CD4-positive, alpha-beta T cell treated with Interleukin-6 for 4 hours (primary cell): ENCODE measurements at places on chromosomes 6 and 20.
A peak's percentile ranks its signal among the peaks of the same experiment; 100 is the strongest.

GRCh38 chr20:48574383-48574782 lies 253.4 kb downstream of the PREX1 start:
- no peak for DNase-seq

DNA sequence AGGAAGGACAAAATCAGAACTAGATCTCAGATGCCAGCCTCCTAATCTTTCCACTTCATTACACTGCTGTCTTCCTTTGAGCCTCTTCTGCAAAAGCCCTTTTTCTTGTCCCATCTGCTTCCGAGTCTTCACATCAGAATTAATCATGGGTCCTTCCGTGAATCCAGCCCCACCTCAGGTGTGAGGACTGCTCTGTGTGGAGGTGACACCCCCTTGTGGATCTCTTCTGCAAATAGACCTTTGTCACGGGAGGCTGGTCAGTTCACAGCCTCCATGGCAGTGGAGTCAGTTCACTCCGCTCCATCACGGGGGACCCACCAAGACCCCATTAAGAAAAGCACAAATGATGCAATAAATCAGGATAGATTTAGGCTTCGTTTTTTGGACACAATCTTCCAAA lies 171.1 kb downstream of the ADAT2 start:
- peak; percentile 3 for DNase-seq

- DNase-seq, result peak; percentile 63
Observed at GRCh38 chr6:33761922-33762629, 15.4 kb upstream of the IP6K3 start.

- DNase-seq, result no peak
Observed at GRCh38 chr6:111819458-111819857, 53.8 kb downstream of the FYN start.

DNA sequence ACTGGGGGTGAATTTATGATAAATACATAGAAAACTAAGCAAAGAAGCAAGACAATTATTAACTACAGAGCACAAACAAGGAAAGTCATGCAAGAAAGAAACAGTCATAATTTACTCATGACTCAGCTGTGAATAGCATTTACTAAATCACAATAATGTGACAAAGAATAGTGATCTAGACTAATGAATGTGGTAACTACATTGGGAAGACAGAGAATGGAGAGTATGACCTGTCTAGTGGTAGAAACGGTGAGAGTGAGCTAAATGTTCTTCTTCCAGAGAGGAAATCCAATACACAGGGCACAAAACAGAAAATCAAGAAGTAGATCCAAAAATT lies 153.5 kb upstream of the DST start:
- DNase-seq, result no peak

DNA sequence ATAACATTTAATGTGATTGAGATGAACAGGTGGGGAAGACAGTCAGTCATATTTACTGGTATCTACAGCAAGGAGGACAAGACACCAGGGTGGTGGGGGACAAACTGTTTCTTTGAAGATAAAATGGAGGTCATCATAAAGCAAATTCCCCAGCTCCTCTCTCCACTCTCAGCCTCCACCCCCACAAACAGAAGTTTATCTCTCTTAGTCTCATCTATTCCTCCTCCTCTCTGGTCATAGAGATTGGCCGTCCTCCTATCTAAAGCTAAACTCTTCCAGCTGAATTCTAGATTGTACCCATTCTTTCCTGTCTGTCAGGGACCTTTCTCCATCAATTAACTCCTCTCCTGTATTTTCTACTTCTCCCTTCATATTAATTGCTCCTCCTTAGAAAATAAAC lies 71.1 kb downstream of the KIF6 start:
- no peak for DNase-seq

GRCh38 chr6:48564036-48564820 lies 453.2 kb upstream of the PTCHD4 start:
- no peak for DNase-seq
